ENCODE measurements at places on chromosomes 7 and 10.

DNA sequence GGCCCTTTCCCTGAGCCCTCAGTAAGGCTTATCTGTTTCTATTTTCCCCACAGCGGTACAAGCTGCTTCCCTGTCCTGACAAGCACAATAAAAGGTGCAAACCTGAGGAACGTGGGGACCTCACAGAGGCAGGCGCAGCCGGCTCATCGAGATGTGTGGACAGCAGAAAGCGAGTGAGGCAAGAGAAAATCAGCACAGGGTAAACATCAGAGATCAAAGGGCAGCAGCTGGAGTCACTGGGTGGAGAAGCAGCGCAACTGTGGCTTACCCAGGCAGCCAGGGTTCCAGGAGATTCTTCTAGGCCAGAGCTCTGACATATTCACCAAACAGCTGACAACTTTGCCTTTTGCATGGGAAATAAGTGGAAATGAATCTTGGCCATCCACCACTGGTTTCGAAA, 212.6 kb downstream of the WDR11 start:
- DNase-seq: no peak

GRCh38 chr7:127745445-127745844, 93.5 kb downstream of the SND1 start:
- no peak for DNase-seq

DNA sequence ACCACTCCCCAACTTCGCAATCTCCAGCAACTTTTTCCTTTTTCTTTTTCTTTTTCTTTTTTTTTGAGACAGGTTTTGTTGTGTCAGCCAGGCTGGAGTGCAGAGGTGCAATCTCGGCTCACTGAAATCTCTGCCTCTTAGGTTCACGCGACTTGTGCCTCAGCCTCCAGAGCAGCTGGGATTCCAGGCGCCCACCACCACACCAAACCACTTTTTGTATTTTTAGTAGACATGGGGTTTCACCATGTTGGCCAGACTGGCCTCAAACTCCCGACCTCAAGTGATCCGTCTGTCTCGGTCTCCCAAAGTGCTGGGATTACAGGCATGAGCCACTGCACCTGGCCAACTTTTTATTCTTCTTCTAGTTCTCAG, 55.0 kb downstream of the KIAA1549 start:
- DNase-seq: no peak

GRCh38 chr10:12564173-12564572, 214.8 kb downstream of the CAMK1D start:
- DNase-seq: no peak

DNA sequence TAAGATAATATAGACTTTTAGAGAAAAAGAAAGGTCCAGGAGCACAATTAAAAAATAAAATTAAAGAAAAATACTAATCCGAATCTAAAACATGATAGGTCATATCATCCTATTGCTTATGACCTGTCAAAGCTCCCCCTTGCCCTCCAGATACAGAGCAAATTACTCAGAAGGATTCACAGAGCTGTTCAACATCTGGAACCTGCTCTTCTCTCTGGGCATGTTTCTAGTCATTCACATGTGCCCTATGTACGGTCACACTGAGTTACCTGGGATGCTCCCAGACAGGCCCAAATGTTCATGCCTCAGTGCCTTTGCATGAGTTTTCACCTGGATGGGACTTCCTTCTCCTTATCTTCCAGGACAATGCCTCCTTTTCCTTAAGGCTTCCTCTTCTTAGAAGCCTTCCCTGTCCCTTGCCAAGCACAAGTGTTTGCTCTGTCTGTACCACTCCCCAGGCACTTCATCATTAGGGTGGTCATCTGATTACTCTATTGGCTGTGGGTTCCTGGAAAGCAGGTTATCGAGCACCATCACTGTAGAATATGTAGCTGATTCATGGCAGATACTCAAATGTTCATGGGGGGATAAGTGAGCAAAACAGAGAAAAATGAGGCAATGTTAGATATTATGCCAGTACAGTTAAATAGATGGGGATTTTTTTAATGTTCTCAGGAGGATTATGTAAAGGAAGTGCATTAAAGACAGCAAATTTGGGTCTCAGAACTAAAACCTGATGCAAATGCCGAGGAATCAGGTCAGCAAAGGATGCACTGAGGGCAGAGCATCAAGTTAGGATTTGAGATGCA, 12.0 kb upstream of the AOAH start:
- DNase-seq: no peak

DNA sequence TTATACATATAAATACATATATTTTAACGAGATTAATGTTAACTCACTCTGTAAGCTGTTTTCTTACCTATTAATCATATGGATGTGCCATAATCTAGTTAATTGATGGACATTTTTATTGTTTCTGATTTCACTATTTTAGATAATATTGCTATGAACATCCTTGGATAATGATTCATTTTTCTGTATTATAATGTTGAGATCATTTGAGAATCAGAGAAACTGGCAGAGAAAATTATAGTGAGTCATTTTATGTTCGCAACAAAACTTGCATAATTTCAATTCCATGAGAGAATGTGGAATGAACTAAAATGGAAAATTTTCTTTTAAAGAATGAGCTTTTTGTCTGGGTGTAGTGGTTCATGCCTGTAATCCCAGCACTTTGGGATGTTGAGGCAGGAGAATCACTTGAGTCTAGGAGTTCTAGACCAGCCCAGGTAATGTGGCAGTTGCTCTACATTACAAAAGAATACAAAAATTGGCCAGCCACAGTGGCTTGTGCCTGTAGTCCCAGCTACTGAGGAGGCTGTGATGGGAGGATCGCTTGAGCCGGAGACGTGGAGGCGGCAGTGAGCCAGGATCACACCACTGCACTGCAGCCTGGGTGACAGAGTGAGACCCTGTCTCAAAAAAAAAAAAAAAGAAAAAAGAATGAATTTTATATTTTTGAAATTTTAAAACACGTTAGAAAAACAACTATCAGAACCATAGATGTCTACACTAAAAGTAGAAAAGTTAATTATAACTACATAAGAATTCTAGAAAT, 40.5 kb downstream of the PAPSS2 start:
- no peak for DNase-seq

DNA sequence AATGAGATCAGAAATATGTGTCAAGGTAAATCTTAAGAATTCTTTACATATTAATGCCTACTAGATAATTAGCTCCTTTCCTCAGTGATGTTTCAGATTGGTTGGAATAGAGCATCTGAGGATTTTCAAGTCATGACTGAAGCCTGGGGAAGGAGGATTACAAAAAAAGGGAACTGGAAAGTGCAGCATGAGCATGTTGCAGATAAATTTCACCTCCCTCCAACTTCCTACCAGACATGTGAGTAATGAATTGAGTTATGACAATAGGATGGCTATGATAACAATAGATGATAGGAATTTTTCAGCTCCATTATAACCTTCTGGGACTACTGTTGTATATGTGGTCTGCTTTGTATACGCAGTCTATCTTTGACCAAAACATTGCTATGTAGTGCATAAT, 104.2 kb upstream of the RAB18 start:
- DNase-seq: no peak

- DNase-seq: peak; percentile 68
Observed at GRCh38 chr10:119209035-119209735, 1.8 kb downstream of the GRK5 start.

DNA sequence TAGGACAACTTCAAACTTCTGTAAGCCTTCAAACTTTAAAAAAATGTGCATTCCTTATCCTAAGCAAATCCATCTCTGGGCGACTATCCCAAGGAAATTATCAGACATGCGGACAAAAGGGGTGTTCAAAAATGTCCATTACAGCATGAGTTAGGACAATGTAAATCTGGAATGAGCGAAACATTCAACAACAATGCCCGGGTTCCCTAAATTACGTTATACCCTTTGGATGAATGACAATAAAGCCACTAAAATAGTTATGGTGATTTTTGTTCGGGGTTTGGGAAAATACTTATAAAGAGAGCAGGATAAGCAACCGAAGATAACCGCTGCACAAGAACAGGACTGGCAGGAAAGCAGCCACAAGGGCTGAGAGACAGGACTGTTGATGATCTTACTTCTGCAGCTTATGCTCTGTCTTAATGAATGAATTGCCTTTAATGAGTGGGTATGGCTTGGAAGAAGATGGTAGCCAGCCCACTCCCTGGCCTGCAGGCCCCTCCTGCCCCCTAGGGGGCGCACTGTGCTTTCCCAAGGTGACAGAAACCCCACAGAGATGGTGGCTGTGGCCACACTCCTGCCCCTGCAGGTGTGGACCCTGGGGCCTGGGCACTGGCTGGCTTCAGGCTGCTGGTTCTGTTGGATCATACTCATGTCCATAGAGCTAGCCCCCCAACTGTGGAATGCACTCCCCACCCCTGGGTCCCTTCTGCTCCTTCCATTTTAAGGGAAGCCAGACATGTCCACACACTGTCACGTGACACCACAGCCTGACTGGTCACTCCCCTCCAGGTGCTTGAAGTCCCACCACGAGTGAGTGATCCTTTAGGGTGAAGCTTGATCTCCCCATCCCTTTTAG, 45.0 kb downstream of the ZCCHC24 start:
- peak; percentile 70 for DNase-seq

DNA sequence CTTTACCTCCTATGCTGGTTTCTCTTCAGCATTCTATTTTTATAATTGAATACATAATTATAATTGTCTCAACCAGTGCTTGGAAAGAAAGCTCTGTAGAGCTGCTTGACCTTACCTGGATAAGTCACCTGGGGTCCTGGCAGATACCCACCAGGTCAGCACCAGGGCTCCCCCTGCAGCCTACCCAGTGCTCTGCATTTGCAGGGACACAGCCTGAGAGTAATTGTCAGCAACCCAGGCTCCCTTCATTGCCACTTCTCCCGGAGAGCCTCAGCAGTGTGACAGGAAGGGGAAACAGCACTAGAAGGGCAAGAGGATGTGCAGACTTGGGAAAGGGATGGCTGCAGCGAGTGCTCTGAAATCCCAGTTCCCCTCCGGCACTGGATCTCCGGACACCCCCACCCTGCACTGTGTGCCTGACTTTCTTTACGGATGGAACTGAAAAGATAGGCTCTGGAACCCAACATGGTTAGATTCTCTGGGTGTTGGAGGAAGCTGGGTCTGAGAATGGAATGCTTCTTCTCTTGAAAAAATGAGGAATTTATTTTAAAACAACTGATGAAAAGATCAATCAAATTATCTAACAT, 11.4 kb upstream of the PAX4 start:
- peak; percentile 34 for DNase-seq

DNA sequence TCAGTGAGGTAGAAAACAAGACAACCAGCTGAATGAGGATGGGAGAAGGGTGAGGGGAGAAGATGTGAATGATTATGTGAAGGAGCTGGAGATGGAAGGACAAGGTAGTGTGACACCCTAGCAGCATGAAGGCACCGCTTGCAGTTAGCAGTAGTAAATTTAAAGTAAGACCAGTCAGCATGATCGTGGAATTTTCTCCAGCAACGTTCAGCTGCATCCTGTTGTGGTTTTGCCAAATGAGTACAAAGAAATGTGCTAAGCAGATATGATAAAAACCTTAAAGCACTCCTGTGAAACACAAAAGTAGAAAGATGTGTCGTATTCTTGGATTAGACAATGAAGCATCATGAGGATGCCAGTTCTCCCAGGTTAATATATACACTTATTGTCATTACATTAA, 34.1 kb upstream of the IFRD1 start:
- DNase-seq: no peak

DNA sequence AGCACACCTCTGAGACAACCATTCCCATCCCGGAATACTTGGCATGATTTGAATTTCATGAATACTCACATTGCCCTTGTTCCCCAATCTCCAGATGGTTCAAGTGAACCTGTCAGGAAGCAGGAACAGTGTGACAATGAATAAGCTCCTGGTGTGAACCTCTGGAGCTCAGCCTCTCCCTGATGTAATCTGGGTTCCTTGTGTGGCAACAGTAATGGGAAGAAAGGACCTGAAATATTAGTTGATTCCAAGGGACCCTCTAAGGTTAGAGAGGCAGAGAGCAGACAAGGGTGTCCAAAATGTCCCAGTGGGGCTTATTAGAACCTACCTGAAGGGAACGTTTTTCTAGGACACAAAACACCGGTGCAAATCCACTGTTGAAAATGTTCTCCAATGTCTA, 8.5 kb downstream of the OR2A7 start:
- no peak for DNase-seq

- no peak for DNase-seq
Observed at GRCh38 chr10:18350340-18350739, 210.1 kb downstream of the CACNB2 start.

DNA sequence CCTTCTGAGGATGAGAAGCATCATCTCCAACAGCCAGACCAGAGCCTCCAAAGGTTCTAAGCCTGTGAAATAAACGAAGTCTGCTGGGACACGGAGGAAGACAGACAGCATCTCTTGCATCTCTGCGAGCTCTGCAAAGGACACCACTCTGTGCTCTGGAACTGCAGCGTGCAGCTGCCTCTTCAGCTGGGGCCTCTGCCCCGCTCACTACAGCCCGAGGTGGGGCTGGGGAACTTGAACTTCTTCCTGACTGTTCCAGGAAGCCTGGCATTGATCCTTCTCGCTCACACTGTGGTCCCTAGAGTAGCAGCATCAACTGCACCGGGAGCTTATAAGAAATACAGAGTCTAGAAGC, 163.3 kb downstream of the USP6NL start:
- DNase-seq: no peak

GRCh38 chr7:123057911-123058310, 62.4 kb upstream of the TAS2R16 start:
- no peak for DNase-seq

GRCh38 chr7:130442601-130443000, 1.8 kb upstream of the CEP41 start:
- DNase-seq: no peak

- no peak for DNase-seq
Observed at GRCh38 chr7:80783678-80784327, 135.0 kb downstream of the SEMA3C start.

DNA sequence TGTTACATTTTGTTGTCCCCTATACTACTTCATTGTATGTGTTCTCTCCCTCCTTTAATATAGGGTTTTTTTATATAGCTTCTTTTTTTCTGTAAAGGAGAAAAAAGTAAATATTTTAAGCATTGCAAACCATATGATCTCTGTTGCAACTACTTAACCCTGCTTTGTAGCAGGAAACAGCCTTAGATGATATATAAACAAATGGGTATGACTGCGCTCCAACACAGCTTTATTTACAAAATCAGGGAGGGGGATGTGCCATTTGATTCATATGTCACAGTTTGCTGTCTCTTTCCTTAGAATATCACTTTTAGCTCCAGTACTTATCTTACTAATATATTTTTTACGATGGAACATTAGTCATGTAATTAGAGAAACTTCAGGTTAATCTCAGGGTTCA, 155.2 kb upstream of the GNAI1 start:
- DNase-seq: no peak

DNA sequence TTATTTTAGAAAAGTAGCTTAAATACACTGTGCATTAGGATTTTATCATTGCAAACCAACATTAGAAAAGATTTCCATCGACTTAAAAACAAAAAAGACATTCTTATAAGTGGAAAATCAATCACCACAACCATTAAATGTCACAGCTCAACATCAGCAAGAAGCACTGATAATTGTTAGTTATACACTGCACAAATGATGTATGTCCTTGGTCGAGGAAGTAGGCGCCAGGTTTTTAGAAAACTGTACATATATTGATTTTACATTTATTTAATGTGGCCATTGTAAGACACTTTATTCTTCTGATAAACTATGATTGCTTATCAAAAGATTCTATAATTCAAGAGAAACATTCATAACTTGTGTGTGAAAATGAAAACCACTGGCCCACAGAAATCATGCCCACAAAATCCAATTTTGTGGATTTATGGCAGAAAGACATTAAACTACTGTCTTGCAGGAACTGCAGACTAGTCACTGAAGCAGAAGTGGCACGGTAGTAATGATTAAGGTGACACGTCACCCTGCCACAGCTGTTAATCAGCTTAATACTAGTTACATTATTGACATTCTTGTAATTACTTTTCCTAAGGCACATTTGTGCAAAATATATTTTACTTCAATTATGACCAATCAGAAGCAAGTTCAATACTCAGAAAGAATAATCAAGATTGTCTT, 79.4 kb downstream of the VPS41 start:
- no peak for DNase-seq
